Right forelimb (tissue), 1 donor: ENCODE measurements at places on chromosomes 3 and 15.

GRCh38 chr3:54355800-54356199, 233.4 kb downstream of the CACNA2D3 start:
- no peak for DNase-seq

DNA sequence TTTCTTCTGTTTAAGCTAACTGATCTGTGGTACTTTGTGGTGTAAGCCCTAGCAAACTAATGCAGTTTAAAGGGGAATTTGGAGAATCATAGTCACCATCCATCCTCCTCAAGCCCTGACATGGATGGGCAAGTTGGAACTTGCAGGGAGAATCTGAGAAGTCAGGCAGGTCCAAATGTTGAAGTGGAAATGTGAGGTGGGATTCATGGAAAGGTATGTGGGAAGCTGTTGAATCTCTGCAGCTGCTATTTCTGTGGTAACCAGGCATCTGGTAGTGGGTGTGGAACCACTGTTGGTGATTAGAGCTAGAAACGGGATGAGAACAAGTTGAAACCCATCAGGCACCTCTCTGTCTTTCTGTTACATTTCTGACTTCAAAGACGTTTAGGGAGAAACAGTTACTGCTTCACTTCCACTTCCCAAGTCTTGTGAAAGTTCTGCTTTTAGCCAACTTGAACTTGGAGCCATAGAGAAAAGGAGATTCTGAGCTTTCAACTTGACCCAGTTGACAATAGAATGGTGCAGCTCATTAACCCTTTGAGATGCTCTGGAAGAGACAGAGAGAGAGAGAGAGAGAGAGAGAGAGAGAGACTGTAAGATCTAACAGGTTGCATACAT, 38.1 kb upstream of the NMNAT3 start:
- no peak for DNase-seq

DNA sequence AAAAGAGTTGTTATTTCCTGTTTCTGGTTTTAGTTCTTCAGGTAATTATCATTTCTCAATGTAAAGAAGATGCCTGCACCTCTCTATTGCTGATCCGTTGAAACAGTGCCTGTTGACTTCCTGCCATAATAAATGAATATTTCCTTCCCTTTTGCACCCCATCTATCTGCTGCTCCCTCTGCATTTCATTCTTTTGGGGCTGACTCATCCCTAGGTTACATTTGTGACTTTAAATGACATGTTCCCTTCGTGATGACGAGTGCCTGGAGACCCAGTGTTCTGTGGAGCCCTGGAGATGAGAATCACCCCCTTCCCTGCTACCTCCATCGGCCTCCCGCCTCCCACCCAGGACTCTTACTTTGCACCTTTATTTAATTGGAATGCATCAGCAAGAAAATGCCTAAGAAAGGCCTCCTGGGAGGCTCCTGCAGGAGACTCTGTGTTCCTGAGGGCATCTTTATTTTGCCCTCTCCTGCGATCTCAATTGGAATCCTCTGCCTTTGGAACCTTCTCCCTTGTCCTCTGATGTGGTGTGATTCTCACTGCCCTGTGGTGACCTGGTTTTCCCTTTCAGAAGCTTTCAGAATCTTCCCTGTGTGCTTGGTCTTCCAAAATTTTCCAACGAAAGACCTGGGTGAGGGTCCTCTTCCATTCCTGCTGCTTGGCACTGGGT, 13.7 kb downstream of the LRRK1 start:
- DNase-seq: no peak

- no peak for DNase-seq
These were observed 183.7 kb downstream of the DPH6 start for GRCh38 chr15:35362195-35362829.

DNA sequence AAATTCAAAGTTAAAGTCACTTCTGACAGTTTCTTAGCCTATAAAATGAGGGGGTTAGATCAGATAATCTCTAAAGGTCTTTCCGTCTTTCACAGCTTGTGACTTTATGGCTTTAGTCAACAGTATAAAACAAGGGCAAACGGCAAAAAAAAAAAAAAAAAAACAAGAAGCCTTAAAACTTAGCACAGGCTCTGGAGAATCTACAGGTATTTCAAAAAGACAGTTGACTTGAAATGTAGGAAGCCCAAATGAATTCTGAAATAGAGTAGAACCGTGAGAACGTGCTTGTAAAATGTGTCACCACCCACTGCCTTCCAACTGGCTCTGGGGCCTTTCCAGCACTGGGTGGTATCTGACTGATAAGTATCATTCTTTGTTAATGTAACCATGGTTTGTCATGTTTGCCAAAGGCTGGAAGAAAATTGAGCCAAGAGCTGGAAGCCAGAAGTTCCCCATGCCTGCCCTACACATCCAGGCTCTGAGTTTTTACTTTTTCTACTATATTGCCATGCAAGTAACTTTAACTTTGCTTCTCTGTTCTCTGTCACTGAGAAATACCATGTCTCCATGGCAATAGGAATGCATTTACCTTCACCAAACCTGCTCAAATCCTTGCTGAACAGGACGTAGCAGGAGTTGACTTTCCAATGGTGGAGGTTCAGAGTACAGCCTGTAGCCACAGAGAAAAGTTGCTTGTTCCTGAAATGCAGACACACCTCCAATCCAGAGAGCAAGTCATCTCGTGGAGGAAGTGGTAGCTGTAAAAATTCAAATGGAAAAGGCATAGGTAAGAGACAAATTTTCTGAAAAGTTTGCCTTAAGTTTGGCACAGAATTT, 35.8 kb upstream of the THSD4 start:
- no peak for DNase-seq

DNA sequence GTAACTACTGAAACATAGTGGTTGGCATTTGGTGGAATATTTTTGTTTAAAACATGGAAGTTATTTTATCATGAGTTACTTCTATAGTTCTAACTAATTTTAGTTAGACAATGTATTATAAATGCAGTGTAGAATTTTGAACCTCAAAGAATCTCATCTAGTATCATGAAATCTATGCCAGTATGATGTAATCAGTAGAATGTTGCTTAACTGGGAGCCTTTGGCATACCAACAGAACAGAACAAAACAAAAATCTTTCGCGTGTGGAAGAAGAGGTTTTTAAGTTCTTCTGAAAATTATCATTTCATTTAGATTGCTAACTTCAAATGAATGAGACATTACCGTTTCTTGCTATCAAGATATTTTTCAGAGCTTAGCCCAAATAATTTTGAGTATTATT, 98.4 kb upstream of the LRRFIP2 start:
- DNase-seq: no peak

DNA sequence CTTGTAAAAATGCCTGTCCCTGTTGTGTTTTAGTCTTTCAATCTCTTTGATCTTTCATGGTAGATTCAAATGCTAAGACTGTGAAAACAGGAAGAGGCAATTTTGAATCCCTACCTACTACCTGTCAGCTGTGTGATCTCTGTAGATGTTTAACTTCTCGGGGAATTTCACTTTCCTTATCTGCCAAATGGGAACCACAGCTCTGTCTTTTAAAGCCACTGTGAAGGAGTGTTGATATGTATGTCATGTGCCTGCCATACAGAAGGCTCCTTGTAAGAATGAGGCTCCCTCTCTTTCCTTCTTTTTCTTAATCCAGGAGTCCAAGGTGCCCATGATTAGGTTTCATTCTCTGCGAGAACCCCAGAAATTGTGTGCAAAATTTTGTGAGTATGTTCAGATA, 139.6 kb upstream of the ADAMTS9 start:
- DNase-seq: no peak

DNA sequence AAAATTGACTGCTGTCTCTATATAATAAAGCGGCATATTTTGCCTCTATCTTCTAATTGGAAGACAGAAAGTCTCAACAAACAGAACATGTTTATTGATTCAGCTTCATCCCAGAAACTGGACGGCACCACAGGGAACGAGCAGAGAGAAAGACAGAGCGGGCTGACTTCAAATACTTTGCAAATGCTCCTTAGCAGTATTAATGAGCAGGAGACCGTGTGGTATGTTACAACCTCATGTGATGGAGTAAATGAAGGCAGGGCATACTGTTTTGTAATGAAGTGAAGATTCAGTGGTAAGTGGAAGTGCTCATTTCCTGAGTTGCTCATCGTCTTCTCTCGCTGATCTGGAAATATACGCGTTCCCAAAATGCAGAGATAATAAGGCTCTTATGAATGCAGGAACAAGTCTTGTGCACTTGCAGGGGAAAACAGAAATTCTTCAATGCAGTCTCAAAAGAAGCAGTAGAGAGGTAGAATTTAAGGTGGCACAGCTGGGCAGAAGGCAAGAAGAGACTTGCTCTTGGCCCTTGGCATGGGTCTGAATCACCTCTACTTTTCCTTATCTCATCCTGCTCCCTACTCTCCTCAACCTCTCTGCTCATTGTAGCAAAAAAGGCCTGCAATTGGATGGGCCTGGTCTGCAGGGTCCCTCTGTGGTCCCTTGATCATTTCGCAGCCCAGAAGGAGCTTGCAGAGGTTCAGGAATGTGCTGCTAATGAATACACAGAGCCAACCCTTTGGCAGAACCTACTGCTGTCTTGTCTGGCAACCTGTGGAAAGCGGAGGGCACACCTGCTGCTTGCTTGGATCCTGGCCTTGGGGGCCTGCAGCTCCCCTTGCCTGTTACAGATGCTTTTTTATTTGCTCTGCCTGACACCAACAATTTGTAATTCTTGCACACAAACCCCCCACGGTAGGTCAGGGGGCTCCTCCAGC, 604.9 kb upstream of the CFAP20DC start:
- DNase-seq: peak; percentile 51

DNA sequence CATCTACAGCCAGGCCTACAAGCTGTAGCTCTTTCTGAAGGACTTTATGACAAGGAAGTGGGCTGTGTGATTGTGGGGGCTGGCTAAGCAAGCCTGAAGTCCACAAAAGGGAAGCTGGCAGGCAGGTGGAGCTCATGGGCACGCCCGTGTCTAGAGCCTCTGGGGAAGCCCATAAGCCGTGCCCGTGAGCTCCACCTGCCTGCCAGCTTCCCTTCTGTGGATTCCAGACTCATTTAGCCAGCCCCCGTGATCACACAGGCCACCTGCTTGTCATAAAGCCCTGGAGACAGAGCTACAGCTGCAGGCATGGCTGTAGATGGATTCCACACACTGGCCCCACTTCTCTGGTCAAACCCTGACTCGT, 15.2 kb downstream of the EFCC1 start:
- DNase-seq: no peak
